ENCODE measurements at places on chromosomes 2 and 18. TPM values are rescaled to one million over a fixed set of nuclear protein-coding genes. Genes with fewer than 3 reads are reported as not detected.

B4GALT6 gene
- 18.4 TPM for total RNA-seq

PLGLB1 gene
- 1.7 TPM for total RNA-seq

NYAP2 gene
- total RNA-seq: not detected

SCN7A gene
- total RNA-seq: not detected

TAF4B gene
- total RNA-seq: 13.2 TPM

GRCh38 chr2:76274160-76274559, 563.4 kb upstream of the GCFC2 start:
- DNase-seq: no peak

DNA sequence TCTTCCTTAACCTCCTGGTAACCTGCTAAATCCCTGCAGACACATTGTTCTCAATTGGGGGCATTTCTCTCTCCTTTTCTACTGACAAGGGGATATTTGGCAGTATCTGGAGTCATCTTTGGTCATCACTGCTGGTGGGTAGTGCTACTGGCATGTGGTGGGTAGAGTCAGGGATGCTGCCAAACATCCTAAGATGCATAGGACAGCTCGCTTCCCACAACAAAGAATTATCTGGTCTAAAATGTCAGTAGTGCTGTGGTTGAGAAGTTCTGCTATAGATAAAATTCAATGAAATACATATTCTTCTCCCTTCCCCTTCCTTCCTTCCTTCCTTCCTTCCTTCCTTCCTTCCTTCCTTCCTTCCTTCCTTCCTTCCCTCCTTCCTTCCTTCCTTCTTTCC, 18.7 kb upstream of the LHCGR start:
- no peak for DNase-seq

DNA sequence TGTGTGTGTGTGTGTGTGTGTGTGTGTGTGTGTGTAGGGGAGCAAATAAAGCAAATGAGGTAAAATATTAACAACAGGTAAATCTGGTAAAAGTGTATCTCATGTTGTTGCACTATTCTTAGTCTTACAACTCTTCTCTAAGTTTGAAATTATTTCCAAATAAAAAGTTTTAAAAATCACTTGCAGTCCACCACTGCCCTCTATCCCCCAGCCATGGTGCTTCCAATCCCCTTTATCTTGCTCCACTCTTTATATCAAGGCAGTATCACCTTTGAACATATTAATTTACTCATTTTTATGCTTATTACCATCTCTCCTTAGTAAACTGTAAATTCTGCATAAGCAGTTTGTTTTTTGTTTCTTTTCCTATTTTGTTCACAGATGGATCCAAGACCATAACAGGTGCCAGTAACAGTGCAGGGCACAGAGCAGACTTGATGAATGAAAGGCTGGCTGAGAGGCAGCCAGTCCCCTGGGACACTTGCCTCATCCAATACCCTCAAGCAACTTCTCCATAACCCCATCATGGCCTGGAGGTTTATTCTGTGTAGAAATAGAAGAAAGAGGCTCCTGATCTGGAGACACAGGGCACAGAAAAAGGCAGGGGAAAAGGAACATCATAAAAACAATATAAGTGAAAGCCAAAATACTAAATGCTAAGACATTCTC, 67.6 kb downstream of the LDAH start:
- DNase-seq: peak; percentile 29

GRCh38 chr2:170509452-170510193, 205.5 kb upstream of the SP5 start:
- DNase-seq: no peak

All from SK-MEL-5 (cell line).